ENCODE measurements at places on chromosomes 11 and 22.

DNA sequence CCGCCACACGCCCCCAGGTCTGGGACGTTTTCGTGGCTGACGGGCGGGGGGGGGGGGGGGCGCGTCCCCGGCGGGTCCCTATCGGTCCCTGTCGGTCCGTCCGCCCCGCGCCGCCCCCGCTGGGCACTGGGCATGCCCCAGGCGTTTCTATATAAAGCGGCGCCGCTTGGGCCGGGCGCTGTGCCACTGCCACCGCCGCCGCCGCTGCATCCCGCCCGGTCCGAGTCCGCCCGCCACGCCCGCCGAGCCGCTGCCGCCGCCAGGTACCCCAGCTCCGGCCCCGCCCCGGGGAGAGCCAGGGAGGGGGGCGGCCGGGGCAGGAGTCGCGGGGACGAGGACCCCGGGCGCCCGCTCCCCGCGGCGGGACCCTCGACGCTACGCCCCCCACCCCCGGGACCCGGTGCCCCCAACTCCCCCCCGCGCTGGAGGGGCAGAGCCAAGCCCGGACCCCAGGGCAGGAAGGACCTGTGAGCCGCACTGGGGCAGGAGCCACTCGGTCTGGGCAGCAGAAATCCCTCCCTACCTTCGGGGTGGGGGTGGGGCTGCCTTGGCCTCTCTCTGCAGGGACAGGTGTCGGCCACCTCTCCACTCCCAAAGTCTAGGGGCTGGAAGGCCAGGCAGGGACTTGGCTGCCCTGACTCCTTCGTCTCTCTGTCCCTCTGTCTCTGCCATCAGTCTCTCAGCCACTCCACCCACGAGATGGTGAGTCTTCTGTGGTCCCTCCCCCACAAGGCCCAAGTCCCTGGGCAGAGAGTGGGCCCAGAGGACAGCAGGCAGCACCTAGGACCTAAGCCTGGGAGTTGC, at the start of gene CARNS1:
TSS of gene CARNS1 (plus strand) at position 178 of the 804 bp plus-strand sequence. CDS start at position 700, 522 bp downstream.
- DNase-seq, result no peak

- no peak for DNase-seq
These were observed 1.8 kb downstream of the SIK3 start for GRCh38 chr11:117096201-117096991.

- DNase-seq, result no peak
These were observed 62.9 kb downstream of the FAM83F start for GRCh38 chr22:40057652-40058051.

- DNase-seq, result no peak
These were observed 16.4 kb downstream of the SMARCB1 start for GRCh38 chr22:23803001-23803819.
